Jurkat, Clone E6-1 (cell line): ENCODE measurements at places on chromosomes 3 and 15.

DNA sequence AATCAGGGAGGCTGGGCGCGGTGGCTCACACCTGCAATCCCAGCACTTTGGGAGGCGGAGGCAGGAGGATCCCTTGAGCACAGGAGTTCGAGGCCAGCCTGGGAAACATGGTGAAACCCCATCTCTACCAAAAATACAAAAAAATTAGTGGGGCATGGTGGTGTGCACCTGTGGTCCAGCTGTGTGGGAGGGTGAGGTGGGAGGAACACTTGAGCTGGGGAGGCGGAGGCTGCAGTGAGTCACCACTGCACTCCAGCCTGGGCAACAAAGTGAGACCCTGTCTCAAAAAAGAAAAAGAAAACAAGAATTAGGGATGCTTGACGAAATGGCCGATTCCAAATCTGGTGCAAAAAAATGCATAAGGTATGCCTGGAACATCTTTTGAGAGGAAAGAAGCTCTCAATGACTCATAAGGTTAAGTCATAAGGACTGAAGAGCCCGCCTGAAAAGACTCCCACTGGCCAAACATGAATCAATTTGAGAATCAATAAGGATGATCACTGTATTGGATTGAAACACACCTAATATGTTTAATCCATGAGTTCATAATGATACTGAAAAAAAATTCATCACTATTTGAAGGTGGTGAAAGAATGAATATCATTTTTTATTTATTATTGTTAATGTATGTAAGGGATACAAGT lies 27.7 kb downstream of the BLM start:
- no peak for DNase-seq

- DNase-seq: no peak
Measured at GRCh38 chr15:75416584-75416983, 34.9 kb downstream of the SIN3A start.

DNA sequence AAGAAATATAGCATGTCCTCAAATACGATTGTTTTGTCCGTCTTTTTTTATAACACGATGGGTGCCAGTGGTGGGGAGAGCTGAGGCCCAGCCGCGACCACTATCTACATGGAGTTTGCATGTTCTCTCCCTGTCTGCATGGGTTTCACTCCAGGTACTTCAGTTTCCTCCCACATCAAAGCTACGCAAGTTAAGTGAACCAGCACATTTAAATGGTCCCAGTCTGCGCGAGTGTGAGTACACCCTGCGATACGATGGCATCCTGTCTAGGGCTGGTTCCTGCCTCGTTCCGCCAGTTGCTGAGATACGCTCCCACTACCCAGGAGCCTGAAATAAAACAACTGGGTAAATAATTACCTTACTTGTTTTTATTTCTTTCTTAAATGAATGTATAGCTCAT lies 40.6 kb downstream of the ATP13A3 start:
- DNase-seq: peak; percentile 35

DNA sequence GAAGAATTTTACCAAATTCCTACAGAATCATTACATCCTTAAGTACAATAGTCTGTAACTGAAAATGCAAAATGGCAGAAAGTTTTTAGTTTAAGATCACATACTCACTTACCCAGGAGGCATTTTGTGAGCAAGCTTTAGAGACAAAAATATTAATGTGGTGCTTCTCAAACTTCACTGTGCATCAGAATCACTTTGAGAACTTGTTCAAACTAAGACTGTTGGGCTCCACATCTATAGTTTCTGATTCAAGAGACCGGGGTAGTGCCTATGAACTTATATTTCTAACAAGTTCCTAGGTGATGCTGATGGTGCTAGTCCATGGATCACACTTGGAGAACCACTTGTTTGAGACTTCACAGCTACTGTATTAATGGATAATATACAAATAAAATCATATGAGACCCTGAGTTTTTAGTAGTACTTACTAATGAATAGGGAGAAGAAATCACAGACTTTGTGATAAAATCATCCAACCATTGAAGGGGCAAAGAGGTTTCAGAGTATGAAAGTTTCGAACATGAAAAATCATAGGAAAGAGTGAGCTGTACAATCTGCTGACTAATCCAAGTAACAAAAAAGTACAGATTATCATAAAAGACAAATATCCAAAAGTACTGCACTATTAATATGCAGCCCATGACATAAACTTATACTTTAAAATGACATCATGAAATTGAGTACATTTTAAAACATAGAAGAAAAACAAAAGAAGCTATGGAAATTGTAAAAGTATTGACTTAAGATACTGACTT lies 110.3 kb downstream of the ADAM10 start:
- no peak for DNase-seq

DNA sequence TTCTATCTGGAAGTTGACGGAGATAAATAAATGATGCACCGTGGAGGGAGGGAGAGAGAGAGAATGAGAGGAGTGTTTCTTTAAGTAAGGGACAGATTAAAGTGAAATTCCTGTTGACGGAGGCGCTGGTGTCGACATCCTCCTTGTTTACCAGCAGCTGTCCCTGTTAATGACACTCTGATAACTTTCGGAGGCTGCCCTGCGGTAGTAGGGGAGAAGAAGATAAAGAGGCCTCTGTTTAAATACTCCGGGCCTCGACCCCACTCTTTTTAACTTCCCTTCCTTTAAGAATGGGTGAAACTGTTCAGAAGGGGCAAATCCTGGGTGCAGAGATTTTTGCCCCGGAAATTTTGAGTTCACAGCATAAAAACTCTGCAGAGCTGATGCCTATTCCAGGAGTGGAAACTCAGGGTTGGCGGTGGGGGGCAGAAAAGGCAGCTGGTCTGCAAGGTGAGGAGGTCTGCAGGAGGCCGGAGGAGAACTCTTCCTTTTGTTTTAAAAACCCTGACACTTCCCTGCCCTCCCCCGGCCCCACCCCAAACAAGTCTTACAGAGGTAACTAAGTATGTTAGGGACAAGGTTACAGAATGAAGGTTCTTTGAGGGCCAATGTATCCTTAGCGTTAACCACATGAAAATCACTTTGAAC lies 276.6 kb upstream of the NR2F2 start:
- DNase-seq: no peak

- no peak for DNase-seq
Measured at GRCh38 chr3:65674226-65674625, 364.5 kb downstream of the MAGI1 start.

GRCh38 chr3:101261506-101261905 lies 58.9 kb downstream of the IMPG2 start:
- no peak for DNase-seq

DNA sequence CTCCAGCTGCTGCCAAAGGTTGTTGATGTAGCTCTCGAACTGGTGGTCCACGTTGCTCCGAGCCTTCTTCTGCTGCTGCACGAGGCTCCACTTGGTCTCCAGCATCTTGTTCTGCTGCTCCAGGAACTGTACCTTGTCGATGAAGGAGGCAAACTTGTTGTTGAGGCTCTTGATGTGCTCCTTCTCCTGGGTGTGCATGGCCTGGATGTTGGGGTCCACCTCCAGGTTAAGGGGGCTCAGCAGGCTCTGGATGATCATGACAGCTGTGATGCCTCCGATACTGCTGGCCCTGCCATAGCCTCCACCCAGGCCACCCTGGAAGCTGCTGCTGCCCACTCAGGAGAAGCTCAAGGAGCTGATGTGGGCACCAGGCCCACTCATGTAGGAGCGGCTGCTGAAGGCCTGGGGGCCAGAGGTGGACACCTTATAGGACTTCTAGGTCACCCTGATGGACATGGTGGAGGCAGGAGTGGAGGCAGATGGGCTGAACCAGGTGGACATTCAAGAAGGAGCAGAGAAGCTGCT lies 14.9 kb upstream of the PSTPIP1 start:
- DNase-seq: no peak

- DNase-seq: no peak
Measured at GRCh38 chr3:38026856-38027255, 2.6 kb downstream of the PLCD1 start.

- peak; percentile 74 for DNase-seq
Measured at GRCh38 chr3:10962481-10963036, 30.0 kb upstream of the SLC6A1 start.

- DNase-seq: no peak
Measured at GRCh38 chr3:73611176-73611575, 13.6 kb downstream of the PDZRN3 start.

GRCh38 chr3:38119821-38120692 lies 16.9 kb downstream of the ACAA1 start:
- DNase-seq: no peak

DNA sequence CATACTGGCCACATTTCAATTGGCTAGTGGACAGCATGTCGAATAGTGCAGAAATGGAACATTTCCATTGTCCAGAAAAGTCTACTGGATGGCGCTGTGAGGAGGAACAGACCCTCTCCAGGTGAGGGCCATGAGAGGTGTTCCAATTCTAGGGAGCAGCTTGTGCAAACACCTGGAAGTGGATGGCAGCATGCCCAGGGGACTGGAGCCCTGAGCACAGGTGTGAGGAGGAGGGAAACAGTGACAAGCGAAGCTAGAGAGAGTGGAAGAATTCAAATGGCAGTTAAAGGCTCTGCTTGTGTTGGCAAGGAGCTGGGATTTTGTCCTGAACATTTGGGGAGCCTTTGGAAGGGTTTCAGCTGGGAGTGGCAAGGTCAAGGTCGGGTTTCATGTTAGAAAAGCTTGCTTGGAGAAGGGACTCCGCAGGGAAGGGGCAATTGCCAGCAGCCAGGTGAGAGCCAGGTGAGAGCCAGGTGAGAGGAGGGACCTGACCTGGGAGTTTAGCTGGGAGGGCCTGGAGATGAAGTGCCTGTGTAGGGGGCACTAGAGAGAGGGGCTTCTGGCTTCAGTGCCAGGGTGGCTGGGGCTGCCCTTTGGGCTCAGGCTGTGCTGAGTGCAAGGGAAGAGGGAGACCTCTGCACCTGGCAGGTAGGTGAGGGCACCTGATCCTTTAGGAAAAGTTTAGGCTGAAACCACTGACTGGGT lies 93.8 kb downstream of the LINGO1 start:
- DNase-seq: no peak

- DNase-seq: no peak
Measured at GRCh38 chr3:66404197-66404596, 96.6 kb downstream of the LRIG1 start.

GRCh38 chr15:49075881-49076280 lies 29.6 kb upstream of the SECISBP2L start:
- no peak for DNase-seq

DNA sequence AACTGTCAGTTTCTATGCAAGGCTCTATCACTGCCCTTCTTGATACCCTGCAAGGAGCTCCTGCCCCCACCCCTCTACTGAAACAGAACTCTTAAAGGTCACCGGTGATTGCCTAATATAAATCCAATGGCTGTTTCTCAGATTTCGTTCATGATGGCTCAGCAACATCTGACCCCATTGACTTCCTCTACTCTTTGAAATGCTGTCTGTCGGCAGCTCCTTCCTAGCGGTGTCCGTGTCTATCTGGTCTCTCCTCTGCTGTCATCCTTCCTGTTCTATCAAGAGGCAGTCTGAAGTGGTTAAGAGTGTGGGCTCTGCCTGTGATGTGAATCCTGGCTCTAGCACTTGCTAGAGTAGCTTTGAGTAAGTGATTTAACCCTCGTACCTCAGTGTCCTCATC lies 5.5 kb downstream of the TMEM266 start:
- peak; percentile 71 for DNase-seq

DNA sequence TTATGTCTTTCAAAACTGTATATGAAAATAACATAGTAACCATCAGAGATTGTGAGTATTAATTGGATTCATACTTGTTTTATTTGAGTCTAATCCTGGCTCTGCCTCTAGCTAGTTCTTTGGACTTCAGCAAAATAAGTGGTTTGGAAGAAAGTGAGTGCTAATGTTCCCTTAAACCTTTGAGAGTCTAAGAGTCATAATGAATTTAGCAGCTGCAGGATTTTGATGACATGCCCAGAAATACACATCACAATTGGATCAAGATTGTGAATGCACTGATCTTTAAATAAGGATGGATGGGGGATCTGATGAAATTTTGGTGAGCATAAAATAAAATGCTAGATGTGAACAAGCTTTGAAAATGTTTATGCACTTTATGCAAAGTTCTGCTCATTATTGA lies 79.9 kb upstream of the FAM98B start:
- no peak for DNase-seq

DNA sequence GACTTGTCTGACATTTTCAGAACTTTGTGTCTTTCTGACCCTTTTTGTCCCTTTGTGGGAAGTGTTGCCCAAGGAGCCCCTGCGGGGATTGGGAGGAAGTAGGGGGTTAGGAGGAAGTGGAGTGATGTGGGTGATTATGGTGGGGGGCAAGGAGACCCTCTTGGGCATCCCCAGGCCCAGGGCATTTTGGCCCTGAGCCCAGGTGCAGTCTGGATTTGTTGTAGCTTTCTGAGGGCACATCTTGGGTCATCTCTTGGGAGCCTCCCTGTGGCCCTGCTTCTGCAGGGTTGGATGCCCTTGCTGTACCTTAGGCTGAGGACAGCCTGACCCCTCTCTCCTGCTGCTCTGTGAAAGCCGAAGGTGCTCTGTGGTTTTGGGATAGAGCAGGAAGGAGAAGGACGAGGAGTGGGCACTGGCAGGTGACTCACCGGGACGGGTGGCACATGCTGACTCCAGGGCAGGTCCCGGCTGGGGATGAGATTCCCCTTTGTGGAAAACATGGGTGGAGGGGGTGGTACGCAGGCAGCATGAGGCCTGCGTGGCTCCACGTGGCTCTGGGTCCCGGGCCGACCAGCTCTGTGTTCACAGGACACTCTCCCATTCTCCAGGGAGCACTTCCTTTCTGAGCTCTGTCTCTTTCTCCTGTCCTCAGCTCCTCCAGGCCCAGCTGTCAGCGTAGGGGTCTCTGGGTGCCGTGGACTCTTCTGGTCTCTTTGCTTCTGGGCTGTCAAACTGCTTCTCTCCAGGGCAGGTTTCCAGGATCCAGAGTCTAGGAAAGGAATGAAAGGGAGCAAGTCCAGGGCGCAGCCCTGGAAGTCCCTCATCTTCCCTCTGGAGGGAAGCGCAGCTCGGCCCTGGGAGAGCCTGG lies 11.8 kb downstream of the CD276 start:
- no peak for DNase-seq

DNA sequence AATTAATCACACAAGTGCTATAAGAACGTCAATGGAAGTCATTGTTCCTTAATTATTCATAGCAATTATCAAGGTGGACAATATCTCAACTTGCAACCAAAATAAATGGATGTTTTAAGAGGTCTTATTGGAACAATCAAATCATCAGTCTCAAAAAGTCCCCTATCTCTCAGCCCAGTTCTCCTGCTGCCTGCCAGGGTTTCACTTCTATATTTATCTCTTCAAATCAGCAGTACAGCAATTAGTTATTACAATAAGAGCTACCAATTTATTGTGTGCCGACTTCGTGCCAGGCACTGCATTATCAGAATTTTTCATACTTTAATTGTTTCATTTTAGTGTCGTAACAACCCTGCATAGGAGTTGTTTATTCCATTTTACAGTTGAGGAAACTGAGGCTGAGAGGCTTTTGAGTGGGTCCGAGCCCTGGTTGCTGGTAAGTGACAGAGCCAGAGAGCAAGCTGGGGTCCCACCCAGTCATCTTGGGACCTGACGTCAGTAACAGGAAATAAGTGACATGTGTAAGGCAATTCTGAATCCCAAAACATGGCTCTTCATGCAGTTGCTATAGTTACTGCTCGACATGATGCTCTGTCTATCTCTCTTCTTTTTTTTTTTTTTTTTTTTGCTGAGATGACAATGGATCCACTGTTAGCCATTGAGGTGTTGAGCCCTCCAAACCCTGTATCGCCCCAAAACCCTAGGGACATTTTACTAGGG lies 8.8 kb upstream of the KCTD6 start:
- no peak for DNase-seq
